ENCODE measurements at places on chromosomes 12 and 14.
A peak's percentile ranks its signal among the peaks of the same experiment; 100 is the strongest.

DNA sequence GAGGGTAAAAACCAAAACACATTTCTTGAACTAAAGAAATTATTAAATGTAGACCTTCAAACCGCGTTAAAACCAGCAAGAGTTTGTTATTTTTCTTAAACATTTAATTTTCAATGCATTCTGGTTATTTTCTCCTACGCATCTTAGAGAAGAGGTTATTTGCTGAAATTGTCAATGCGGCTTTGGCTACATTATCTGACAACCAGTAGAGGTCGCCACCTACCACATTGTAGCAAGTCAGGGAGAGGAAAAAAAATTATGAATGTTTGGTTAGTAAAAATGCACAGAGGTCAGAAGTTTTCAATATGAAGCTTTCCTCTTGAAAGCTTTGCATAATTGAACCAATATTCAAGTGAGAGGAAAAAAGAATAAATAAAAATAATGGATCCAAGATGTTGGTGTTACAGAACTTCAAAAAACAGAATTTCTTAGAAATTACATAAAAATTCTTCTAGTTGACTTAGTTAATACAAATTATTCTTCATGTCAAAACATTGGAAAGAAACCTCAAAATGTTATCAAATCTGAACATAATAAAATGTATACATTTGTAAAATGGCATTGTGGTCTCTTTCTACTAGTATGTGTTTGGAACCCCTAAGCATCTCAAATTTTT lies 159.4 kb upstream of the TMTC2 start:
- DNase-seq, result peak; percentile 50

GRCh38 chr12:76505050-76505449 lies 54.5 kb downstream of the OSBPL8 start:
- no peak for DNase-seq

- no peak for DNase-seq
Observed at GRCh38 chr12:131795690-131796410, 32.3 kb upstream of the MMP17 start.

GRCh38 chr12:110957652-110958051 lies 37.3 kb upstream of the MYL2 start:
- DNase-seq, result no peak

DNA sequence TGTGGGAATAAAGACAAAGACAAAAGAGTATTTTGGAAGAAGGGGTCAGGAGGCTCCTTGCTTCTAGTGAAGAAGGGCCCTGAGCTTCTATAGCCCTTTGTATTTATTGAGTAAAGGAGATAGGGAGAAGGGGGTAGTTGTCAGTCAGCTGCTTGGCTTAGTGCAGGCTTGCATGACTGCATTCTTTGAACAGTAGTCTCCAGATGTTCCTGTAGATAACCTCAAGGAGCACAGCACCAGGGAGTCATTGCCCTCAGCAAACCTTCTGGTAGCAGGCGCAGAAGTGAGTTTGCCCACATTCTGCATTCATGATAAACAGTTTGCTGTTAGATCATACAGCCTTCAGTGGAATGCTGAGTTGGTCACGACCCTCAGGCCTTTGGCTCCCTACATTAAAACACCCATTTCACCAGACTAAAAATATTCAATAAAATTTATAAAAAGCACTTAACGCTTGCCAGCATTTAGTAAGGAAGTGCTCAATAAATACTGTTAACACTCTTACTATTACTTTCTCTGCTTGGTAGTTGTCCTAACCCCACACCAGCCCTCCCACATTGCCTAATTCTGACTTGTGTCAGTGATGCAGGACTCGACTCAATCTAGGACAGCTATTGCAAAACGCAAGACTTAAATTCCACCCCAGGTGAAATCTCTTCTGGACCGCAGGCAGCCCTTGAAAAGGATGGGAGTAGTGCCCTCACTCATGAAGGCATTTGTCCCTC lies 3.0 kb upstream of the DHRS4 start:
- DNase-seq, result no peak

DNA sequence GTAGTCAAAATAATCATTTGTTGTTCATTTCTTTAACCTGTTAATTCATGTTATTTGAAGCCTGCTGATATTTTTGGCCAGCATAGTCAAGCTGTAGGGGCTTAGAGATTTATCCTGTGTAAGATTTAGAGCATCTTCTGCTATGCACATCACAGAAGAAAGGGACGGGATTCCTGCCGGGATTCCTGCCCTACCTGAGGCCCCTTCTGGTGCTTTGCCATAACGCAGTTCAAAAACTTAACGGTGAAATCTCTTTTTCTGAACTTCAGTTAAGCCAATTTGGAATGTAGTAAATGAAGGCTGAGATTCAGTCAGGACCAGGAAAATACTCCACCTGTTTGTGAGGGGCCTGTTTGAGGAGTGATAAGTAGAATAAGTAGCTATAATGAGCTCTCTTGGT lies 50.7 kb upstream of the TMEM260 start:
- no peak for DNase-seq

GRCh38 chr12:1583421-1584078 lies 10.8 kb downstream of the FBXL14 start:
- DNase-seq, result peak; percentile 81

DNA sequence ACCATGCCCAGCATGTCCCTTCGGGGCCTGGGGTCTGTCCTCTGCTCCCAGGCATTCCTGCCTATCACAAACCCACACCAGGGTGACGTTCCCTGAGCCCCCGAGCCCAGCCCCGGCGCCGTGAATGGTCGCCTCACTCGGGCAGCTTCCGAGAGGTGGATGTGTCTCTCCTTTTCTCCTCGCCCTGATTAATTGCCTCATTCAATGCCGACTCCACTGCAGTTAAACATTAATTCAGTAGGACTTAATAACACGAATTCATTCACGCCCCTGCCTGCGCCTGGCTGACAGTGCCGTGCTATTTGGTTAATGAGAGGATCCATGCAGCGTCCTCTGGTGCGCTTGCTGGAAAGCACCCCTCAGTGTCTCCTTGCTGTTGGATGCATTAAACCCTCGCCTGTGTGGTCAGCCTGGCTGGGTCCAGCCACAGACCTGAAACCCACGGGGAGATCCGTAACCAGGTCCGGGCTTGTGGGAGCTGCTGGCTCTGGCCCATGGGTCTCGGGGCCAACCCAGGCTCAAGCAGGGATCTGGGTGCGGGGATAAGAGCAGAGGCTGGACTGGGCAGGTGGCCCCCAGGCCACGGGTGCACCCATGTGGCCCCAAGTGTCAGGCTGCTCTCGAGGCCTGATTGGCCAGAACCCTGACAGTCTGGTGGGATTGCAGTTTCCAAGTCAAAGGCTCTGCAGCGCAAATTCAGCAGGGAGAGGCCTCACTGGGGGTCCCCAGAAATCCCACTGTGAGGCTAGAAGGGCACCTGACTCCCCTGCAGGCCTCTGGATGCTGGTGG lies 55.4 kb downstream of the FBRSL1 start:
- no peak for DNase-seq

DNA sequence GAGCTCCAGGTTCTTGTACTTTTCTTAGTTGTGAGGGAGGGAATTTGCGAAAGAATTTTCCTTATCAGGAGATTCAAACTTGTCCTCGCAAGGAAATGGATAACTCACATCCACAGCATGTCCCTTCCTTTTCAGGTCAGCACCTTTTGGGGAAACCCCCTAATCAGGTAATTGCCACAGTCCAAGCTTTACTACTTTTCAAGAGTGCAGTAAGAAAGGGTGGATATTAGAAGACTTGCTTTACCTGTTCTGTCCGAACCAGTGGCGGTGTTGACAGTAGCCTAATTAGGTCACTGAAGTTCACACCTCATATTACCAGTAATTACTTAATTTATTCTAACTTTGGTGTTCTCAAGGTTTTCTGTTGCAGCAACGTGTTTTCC lies 6.7 kb upstream of the C12orf50 start:
- no peak for DNase-seq

- peak; percentile 24 for DNase-seq
Observed at GRCh38 chr12:28114488-28114887, 75.8 kb upstream of the CCDC91 start.

DNA sequence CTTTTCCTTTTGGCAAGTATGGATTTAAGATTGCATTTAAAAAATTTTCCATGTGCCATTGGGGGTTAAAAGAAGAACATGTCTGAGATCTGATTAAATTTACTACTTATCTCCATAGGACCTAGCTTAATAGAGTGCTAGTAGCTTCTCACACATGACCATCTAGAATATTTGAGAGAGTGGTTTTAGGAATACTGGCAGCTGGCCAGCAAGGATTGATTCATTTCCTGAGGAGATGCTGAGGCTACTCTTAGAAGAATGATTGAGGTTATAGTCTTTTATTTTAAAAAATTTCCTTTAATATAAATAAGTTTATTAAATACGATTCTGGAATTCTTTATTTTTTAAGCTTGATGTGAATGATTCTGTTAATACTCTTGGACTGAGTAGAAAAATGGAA lies 56.2 kb downstream of the MIPOL1 start:
- peak; percentile 50 for DNase-seq

DNA sequence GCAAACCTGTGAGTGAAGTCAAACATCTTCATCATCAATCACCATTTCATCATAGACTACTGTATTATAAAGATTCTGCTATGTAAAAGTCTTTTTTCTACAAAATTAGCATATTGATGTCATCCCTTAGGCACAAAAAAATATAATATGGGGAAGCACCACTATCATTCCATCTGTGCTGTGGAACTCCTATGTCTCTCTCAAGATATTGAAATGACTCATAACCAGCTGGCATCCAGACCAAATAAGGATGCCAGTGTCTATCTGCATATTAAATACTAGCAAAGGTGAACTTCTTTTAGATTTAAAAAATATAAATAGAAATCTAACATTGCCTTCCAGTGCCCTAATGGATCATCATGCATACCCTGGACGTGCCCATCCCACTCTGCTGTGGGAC lies 17.9 kb upstream of the DCAF5 start:
- DNase-seq, result peak; percentile 17

GRCh38 chr14:62491146-62491545 lies 554.1 kb downstream of the KCNH5 start:
- DNase-seq, result no peak

DNA sequence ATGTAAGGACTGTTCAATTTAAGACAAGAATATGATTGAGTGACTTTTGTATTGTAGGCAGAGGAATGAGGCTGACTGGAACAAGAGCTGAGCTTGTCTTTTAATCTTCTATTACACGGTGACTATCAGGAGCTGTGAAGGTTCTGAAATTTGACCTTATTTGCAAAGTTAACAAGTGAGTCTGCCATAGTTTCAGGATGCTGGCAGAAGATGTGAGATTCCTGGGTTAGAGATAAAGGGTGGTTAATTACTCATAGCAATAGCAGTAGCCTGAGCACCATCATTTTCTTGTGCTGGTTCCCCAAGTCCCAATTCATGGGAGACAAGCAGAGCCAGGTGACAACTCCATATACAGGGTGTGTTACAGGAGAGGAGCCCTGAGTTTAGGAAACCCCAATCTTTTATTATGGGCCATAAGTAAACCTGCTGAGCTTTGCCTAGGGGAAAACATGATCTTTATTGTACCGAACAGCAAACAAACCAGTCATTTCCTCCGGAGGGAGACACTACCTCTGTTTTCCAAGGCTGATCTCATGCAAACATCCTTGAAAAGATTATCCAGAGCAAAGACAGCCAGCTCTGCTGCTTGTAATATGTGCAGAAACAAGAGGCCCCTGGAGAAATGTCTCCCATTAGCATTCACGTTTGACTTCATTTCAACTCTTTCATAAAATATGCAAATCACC lies 51.7 kb upstream of the DDX11 start:
- DNase-seq, result no peak

DNA sequence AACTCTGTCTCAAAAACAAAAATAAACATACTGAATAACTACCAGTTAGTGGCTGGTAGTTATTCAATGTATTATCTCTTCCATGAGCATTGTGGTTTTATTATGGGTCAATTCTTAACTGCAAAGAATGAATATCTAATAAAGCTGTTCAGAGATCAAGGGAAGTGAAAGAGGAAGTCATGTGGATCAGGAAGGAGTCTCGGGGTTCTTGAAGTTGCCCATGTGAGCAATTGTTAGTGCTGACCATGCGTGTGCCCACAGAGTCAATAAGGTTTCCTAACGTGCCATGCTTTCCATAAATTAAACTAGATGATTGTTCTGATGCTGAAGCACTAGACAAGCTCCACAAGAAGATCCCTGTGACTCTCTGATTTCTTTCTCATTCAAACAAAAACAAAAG lies 136.5 kb upstream of the CPSF6 start:
- DNase-seq, result no peak

- DNase-seq, result no peak
Observed at GRCh38 chr14:71155743-71156142, 248.5 kb downstream of the PCNX1 start.

DNA sequence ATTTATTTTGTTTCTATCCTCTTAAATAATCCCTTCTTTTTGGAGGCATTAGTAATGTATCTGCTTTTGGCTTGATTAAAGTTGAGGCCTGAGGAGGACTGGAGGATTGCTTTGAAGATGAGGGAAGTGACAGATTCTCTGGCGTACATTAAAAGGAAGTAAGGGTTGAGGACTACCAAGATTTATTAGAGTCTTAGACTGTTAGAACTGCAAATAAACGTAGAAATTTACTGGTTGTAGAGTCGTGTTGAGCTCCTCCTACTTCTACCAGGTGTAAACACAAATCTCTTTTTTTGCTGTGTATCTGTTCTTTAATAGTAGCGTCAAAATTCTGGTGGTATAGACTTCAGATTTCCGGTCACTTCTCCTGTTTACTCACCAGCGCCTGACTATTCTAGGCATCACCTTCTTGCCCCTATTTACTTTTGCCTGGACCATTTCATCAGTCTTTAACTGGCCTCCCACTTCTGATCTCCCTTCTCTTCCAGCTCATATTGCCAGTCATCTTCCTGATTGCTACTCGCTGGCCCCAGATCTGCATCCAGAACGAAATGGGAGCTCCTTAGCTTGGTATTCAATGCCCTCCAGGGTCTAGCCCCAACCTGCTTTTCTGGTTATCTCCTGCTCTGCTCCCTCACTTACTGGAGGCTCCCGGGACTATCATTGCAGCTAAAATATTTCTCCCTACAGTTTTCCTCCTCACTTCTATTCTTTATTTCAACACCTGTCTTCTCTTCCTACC lies 8.4 kb upstream of the EID3 start:
- DNase-seq, result no peak

Data from HFFc6 (cell line).